ENCODE measurements at places on chromosomes 2 and 18. TPM values are rescaled to one million over a fixed set of nuclear protein-coding genes. Genes with fewer than 3 reads are reported as not detected.
A peak's percentile ranks its signal among the peaks of the same experiment; 100 is the strongest.

The POTEI gene
- polyA plus RNA-seq: 0.26 TPM

GRCh38 chr2:172849519-172850217 is 114.0 kb downstream of the RAPGEF4 start:
- DNase-seq: no peak

GRCh38 chr2:44579837-44580230 is 218.1 kb downstream of the CAMKMT start:
- DNase-seq: no peak

GRCh38 chr2:42722320-42723190 is 41.4 kb downstream of the OXER1 start:
- peak; percentile 62 for DNase-seq
